ENCODE measurements at places on chromosomes 7 and 10.

DNA sequence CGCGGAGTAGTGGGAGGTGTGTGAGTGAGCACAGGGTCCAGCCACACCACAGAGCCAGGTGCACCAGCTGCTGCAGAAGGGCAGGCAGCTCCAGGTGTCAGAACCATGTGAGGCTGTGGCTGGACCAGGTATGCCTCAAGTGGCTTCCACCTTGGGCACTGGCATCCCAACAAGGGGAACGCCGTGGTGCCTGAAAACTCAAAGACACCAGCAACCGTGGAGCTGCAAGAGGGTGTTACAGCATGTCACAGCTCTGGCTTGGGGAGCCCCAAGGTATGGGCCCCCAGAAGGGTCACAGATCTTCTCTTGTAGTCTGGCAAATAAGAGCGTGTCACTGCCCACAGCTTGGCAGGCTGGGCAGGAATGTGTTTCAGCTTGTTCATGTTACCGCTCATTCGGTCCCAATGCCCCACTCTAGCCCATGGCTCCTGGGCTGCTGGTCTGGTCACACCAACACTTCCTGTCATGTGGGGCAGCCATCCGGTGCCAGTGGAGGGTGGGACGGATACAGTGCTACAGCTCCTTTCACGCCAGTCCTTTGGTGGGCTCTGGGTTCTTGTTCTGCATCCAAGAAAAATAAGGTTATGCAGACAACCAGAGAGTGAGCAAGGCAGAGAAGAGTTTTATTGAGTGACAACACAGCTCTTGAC, 29.8 kb downstream of the STRA8 start:
- DNase-seq, result no peak

DNA sequence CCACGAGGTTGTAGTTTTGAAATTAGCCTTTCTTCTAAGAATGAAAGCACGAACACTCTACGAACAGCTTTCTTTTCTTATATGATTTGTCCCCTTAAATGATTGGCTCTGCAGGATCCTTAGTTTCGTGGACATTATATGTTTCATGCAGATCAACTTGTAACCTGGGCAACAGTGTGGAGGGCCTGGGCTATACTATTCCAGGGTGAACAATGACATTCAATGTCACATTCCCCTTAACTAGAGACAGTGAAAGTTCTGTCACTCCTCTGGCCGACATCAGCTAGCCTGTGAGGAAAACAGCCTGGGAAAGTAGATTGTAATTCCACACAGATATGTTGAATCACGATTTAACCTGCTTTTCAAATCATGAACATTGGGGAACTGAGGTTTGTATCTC, 23.4 kb downstream of the TAS2R16 start:
- DNase-seq, result no peak

GRCh38 chr10:34814913-34815184, 247 bp downstream of the PARD3 start:
- DNase-seq, result peak; percentile 18

DNA sequence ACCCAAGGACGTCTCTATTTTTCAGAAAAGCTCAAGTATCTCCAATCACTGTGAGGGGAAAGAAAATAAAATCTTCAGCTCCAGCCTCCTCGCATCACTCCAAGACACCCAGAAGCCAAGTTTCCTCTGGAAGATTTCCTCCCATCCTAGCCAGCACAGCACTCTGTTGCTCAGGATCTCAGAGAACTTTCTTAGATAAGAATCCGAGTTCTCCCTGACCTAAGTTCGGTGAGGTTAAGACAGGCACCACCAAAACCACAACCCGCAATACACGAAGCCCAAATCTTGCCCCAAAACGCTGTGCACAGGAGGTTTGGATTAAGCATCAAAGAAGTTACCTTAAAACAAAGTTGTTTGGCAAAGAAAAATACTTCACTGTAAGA, 4.2 kb downstream of the FAM53B start:
- no peak for DNase-seq

DNA sequence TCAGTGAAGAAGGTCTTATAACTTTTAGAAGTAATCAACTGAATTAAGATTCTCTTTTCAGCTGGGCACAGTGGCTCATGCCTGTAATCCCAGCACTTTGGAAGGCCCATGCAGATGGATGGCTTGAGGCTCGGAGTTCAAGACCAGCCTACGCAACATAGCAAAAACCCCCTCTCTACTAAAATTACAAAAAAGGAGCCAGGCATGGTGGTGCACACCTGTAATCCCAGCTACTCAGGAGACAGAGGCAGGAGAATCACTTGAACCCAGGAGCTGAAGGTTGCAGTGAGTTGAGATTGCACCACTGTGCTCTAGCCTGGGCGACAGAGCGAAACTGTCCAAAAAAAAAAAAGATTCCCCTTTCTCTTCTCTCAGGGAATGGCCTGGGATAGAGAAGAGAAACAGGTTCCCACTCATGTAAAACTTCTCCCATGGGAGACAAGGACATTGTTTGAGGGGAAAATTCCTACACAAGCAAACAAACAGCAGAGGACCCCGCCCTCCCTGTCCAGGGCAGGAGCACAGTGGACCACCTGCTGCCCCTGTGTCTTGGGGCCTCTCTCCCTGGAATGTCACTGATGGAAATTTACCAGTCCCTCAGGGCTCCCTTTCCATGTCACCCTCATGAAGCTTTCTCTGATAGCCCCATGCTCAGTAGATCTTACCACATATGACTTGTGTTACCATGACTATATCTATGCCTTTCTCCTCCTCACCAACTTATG, 5.6 kb downstream of the IL2RA start:
- no peak for DNase-seq

DNA sequence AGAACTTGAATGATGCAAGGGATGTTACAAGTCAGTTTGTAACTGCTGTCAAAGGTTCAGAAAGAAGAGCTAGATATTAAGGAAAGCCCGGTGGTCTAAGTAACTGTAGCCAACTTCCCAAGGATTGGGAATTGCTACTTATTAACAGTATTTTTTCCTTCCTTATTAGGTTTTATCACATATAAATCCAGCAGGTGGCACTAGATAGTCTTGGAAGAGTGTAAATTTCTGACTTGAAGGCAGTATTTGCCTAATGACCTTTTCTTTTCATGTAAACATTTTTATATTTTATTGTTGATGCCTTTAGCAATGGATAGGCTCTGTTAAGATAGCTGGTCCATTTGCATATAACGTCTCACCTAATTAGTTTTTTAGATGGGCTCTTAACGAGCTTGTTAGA, 51.2 kb downstream of the ANLN start:
- no peak for DNase-seq

GRCh38 chr7:48089046-48090003, at the start of gene UPP1:
Gene UPP1 (plus strand): TSS chr7:48089265. CDS start chr7:48094784, 5,519 bp downstream.
- no peak for DNase-seq

DNA sequence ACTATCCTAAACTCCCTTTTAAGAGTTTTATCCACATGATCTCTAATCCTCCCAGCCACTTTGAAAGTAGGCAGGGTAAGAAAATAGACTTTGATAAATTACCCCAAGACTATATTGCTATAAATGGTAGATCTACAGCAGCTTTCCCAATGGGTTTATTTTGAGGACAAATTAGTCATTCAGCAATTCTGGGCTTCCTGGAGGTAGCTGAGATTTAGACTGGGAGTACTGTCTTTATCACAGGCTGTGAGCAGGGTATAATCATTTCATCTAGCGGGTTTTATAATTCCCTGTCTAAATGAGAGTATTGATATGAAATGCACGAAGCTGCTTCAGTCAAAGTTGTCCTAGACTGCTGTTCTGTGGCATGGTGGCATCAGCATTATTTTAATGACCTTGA, 279.4 kb downstream of the SORCS3 start:
- no peak for DNase-seq

DNA sequence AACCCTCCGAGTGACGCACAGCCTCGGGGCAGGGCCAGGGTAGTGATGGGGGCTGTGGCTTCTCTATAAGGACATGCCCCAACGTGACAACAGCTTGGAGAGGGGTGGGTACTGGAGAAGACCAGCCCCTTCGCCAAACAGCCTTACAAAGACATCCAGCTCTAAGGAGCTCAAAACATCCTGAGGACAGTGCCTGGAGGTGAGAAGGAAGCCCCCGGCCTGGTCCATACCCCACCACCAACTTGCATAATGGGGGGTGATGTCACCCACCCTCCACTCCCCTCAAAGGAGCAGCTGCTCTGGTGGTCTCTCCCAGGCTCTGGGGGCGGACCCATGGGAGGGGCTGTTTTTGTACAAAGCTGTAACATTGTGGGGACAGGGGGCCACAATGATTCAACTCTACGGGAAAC, 15.1 kb downstream of the PRSS2 start:
- DNase-seq, result no peak

DNA sequence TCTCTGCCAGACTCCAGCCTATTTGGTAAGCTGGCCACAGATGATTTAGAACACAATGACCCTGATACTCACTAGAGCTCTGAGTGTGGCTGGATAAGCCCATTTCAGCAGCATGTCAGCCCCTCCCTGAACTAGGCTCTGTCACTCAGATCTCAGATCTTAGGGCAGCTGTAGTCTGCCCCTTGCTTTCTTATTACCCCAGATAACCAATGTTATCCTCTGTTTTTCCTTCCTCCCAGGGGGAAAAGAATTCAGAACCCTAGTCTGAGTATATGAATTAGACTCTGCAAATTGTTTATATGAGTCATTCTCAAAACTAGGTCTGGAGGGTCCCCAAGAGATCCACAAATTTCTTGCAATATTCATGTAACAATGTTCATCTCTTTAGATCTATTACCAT, 286.2 kb downstream of the KCNMA1 start:
- no peak for DNase-seq

GRCh38 chr10:98374217-98374985, 40.6 kb downstream of the PYROXD2 start:
- no peak for DNase-seq

DNA sequence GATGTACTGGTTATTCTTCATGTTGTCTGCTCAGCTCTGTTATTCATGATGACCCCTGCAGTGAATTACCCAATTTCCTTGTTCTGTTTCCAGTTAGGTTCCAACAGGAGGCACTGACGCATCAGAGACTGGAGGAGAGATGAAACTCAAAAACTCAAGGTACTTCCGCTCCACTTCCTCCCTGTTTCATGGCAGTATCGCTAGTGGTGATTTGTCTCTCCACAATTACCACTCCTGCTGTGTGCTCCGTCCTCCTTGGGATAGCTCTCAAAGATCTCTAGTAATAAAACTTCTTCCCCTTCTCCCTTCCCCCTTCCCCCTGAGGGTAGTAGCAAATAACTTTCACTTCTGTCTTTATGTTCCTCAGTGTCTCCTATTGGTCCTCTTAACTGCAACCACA, 107.4 kb upstream of the ABCB5 start:
- DNase-seq, result no peak

- no peak for DNase-seq
Observed at GRCh38 chr7:75931680-75932079, 16.7 kb downstream of the POR start.

Measured in left renal pelvis (tissue), 4 donors.